ENCODE measurements at places on chromosomes 3 and 15. TPM values are rescaled to one million over a fixed set of nuclear protein-coding genes. Genes with fewer than 3 reads are reported as not detected.

The PLA2G4D gene
- total RNA-seq = not detected

The TTLL13 gene
- not detected for total RNA-seq

The TTC21A gene
- total RNA-seq = 0.90 TPM

The GLCE gene
- total RNA-seq = 40.5 TPM

The RTP3 gene
- total RNA-seq = not detected

The SCAANT1 gene
- total RNA-seq = not detected

The SH3BP5 gene
- 11.6 TPM for total RNA-seq

The SAMMSON gene
- total RNA-seq = not detected

The PLSCR2 gene
- not detected for total RNA-seq

The TMEM45A gene
- total RNA-seq = 277 TPM

The CHSY1 gene
- total RNA-seq = 125 TPM

The ARL13B gene
- total RNA-seq = 14.9 TPM

The LRRC31 gene
- total RNA-seq = not detected

The SEC62 gene
- 28.7 TPM for total RNA-seq

The KIF15 gene
- total RNA-seq = 4.2 TPM
